ENCODE measurements at places on chromosomes 2 and 18.

- no peak for DNase-seq
Observed at GRCh38 chr2:70931376-70932000, 4.2 kb upstream of the ATP6V1B1 start.

- DNase-seq = no peak
Observed at GRCh38 chr2:150809103-150809502, 321.6 kb upstream of the RND3 start.

GRCh38 chr2:205582366-205582765 lies 99.9 kb upstream of the NRP2 start:
- DNase-seq = no peak

DNA sequence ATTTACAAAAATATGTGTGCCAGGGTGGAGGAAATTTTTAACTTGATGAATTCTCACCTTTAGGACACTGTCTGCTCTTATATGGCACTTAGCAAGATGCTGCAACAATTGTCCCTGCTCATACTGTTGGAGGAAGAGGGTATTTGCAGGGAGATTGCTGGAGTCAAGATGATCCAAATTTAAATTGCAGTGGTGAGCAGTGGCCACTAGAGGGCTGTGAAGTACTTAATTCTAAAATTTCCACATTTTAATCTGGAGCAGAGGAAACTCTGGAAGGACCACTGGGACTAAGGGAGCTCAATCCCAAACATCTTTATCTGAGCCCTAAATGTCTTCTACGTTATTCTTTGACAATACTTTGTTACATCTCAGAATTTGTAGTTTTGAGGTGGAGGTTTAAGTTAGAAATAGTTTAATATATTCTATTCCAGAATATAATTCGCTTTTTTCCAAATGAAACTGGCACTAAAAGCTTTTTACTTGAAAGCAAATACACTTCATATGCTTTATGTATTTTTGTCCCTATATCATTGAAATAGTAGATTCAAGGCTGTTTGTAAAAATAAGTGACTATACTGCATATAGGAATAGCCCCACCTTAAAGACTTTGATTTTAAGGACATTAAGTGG lies 33.0 kb upstream of the PTH2R start:
- peak; percentile 49 for DNase-seq

Data from neural crest cell (in vitro differentiated cells).